Thoracic aorta (tissue), 2 donors: ENCODE measurements at places on chromosomes 11 and 22.

GRCh38 chr11:132886335-132886734, 646.0 kb downstream of the OPCML start:
- no peak for DNase-seq

- DNase-seq: no peak
These were observed 22.0 kb downstream of the TMEM184B start for GRCh38 chr22:38250643-38251340.

DNA sequence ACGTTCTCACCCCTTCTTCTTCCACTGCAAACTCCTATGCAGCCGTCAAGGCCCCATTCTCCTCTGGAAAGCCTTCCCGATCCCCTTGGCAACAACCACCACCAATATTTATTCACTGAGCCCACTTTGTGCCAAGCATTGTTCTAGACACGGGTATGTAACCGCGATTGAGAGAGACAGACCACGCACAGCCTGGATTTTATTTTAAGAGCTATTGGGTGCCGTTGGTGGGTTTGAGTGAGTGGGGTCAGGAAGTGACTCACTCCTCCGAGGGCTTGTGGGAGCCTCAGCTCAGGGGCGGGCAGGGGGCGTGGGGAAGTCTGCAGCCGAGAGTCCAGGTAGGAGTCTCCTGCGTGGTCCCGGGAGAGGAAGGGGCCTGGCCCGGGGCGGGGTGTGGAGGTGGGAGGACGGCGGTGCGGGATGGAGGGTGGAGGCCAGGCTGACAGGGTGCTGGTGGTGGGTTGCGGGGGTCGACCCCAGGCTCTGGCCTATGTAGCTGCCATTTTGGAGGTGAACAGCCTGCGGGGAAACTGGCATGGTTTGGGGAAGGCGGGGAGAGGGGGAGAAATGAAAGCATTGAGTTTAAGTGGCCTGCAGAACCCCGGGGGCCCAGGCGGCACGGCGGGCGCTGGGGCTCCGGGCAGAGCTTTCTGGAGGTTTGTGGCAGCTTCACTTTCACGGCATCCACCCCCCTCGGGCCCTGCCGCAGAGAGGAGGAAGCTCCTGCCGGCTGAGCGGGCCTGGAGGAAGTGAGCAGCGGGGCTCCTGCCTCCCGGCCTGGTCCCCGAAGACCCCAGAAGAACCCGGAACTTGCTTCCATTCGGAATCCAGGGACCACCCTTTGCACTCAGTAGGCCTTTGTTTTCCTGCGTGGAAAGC, 547 bp downstream of the PARVG start:
- no peak for DNase-seq

DNA sequence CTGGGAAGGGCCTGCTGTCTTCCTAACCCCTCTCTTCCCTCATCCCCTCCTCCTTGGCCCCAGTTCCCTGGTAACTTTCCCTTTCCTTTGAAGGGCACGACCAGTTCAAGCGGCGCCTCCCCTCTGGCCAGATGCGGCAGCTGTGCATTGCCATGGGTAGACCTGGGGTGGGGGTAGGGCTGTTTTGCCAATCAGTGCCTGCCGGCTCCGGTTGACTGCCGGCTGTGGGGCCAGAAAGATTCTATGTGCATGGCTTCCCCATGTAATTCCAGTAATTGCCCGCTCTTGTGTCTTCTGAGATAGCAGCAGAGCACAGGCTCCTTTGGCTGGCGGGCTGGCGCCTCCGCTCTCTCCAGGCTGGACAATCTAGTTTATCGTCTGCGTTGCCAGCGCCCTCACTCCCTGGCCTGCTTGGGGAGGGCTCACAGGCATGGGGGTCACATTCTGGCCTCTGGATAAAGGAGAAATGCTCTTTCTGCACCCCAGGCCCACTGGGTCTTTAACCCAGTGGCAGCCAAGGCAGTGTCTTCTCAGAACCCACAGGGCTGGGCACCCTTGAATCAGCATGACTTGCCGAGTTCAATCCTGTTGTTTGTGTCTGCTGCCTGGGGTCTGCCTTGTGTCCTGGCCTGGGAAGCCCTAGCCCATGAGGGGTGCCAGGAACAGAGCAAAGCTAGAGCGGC, 9.4 kb downstream of the SIDT2 start:
- DNase-seq: no peak

DNA sequence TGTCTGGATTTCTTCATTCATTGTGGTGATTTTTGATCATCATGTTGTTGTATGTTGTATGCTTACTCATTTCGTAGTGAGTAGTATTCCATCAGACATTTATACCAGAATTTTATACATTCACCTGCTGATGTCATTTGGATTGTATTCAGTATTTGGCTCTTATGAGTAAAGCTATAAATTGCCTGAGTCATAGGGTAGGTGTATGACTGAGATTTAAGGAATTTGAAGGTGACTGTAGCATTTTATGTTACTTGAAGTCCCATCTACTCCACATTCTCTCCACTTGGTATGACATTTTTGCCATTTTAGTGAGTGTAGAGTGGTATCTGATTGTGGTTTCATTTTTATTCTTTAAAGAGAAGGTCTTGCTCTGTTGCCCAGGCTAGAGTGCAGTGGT, 548.2 kb downstream of the TBC1D22A start:
- no peak for DNase-seq

DNA sequence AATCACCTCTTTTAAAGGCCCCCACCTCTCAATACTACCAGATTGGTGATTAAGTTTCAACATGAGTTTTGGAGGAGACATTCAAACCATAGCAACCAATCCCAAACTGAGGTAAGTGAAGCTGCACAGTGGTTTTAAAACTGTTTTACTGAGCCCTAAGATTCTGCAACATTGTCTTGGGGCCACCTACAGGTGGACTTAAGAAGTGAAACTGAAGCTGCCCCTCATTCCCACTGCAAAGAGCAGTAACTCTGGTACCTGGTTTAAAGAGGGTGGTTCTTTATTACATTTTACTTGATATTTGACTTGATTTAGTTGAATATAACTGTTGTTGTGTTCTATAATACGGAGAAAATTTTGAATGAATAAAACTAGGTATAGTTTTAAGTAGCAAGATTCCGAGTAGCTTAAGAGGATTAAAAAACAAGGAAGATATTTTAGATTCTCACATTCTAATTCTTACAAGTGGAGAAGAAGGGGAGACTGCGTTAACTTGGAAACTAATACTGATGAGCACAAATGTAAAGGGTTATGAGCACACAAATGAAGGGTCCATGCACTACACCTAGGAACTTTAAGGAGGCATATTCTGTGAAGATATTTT, 26.7 kb downstream of the SYT9 start:
- DNase-seq: no peak

- DNase-seq: no peak
These were observed 253.0 kb upstream of the CCDC179 start for GRCh38 chr11:23112987-23113886.

DNA sequence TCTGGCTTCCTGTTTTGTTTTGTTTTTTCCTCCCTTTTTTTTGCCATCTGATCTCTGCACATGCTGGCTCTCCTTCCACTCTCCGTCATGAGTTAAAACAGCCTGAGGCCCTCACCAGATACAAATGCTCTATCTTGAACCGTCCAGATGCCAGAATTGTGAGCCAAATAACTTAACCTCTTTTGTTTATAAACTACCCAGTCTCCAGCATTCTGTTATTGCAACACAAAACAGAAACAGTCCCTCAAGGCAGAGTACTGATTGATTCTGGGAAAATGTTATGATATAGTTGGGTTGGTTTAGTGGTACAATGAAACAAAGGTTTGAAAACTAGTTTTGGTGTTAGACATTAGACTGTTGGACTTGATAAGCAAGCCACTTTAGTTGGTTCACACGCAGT, 1390.0 kb upstream of the RAG2 start:
- DNase-seq: no peak

GRCh38 chr11:70547821-70548670, 149.7 kb downstream of the CTTN start:
- no peak for DNase-seq
